ENCODE measurements at places on chromosomes 12 and 14. TPM values are rescaled to one million over a fixed set of nuclear protein-coding genes. Genes with fewer than 3 reads are reported as not detected.

- DNase-seq: peak; percentile 30
These were observed 59.1 kb upstream of the SLC6A13 start for GRCh38 chr12:321606-322326.

DNA sequence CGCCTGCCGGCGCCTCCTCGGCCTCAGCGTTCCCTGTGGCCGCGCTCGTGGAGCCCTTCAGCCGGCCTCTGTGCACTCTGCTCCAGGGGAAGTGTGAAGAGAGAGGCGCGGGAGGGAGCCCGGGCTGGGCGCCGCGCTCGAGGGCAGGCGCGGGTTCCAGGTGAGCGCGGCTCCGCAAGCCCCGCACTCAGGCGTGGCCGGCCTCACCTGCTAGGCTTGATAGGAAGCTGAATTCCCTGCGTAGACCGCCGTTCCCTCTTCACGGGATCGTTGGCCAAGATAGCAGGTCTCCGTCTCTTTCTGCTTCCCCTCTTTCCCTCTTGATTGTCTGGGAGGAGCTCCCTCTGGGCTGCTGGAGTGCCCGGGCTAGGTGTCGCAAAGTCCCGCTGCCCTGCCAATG, 89.7 kb downstream of the ASCL4 start:
- no peak for DNase-seq

- no peak for DNase-seq
These were observed 32.6 kb downstream of the CD163L1 start for GRCh38 chr12:7411343-7411742.

The COX6A1 gene
- total RNA-seq: 363 TPM

DNA sequence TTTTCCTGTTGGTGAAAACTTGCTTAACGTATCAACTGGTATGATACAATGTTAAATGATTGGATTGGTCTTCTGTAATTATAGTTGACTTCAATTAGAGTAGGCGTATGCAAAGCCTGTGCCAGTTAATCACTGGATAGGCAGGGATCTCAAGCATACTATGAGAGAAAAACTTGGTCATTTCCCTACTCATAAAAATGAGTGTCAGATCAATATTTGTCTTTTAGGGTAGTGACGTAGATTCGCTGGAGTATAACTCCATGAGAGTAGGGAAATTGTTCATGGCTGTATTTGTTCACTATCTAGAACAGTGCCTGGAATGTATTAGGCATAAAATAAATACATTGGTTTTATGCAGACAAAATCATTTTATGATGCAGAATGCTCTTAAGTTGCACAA, 28.6 kb downstream of the NAA30 start:
- DNase-seq: no peak

DNA sequence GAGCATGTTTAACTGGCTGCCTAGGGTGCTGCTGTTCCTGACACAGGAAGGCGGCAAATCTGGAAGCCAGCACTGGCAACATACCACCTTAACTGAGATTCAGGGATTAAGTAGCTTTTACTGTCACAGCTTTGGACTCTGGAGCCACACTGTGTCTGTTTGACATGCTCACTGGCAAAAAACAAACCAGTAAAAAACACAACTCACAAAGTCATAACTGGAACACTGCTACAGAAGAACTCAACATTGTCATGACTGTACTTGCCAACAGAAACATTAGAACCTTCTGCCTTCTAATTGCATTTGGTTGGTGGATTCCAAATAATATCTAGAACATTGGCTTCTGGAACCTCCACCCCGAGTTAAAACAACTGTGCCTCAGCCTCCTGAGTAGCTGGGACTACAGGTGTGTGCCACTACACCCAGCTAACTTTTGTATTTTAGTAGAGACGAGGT, 117.6 kb downstream of the TTC6 start:
- DNase-seq: no peak

GRCh38 chr14:99475179-99475578, 5.5 kb downstream of the SETD3 start:
- DNase-seq: no peak

- no peak for DNase-seq
These were observed 81.2 kb upstream of the ATXN7L3B start for GRCh38 chr12:74456431-74456830.

The OR6C68 gene
- total RNA-seq: not detected

DNA sequence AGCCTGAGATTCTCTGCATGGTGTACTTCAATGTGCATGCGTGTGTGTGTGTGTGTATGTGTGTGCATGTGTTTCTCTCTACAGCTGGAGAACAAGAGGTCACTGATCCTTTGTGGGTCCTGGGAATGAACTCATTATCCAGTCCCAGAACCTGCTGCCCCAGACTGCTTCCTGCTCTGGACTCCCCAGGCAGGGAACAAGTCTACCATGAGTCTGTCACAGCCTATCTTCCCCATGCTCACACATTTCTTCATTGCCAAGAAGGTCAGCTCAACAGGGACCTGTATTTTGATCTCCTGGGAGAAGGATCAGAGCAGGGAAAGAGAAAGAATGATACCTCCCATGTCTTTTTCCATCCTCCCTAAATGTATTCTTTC, 2.9 kb upstream of the AGAP2 start:
- no peak for DNase-seq

GRCh38 chr12:51907083-51907855, at the start of gene ACVRL1:
Gene ACVRL1 (plus strand): TSS chr12:51907504. CDS start chr12:51912475, 4,971 bp downstream.
- DNase-seq: peak; percentile 67

DNA sequence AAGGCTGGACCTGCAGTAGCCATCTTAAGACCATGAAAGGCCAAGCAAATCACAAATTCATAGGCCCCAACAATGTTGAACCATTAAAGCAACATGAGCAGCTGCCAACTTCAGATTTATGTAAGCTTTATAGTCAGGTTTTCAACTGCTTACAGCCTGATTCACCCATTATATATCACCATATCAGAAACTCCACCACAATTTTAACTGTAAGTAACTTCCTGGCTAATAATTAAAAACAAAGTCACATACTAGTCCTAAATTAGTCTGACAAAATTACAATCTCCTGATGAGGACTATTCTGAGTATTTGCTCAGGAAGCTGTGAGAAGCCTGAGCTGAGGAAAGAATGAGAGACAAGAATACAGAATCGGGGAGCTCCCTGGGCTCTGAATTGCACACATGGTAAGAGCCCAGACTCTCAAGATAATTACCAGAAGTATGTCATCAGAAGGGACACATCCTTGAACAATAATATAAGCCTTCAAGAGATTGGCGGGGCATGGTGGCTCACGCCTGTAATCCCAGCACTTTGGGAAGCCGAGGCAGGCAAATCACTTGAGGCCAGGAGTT, 55.1 kb downstream of the NUMB start:
- no peak for DNase-seq

The FSCB gene
- not detected for total RNA-seq

DNA sequence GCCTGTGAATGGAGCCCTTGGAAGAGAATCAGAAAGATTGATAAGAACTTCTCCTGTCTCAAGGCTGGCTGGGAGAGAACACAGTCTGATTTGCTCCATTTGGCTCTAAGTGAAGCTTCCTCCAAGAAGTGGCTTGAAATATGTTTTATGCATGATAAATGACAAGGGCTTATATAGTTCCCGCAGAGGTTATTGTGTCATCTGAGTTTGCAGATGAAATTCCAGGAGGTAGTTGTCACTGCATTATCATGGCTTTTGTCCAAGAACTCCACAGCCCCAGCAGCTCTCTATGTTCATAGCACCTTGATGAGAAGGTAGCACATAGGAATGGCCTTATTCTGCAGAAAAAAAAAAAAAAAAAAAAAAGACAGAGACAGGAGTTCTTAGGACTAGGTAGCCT, 108.5 kb downstream of the DACT1 start:
- DNase-seq: no peak

The LRRC43 gene
- total RNA-seq: 0.85 TPM

The TXNDC16 gene
- total RNA-seq: 3.4 TPM

DNA sequence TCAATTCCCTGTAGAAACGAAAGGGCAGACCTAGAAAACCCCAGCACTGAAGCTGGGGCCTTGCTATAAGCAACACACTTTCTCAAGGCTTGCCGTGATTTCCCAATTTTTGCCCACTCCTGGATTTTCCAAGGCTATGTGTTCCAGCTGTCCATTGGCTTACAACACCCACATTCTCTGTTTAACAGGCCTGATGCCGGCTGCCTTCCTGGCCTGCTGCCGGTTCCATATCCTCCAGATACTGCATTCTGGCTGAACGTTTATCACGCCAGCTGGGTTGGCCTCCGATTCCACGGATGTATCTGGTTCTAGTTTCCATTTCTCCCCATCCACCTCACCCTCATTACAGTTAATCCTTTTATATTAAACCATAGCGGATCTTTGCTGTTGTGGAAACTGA, 2.0 kb upstream of the PCNX1 start:
- DNase-seq: peak; percentile 79

- peak; percentile 10 for DNase-seq
These were observed 3.4 kb upstream of the RNASE7 start for GRCh38 chr14:21038441-21039422.

The MYO1H gene
- total RNA-seq: not detected

GRCh38 chr12:30823156-30823699, 68.5 kb upstream of the CAPRIN2 start:
- DNase-seq: peak; percentile 48

- DNase-seq: no peak
These were observed 91.6 kb upstream of the ATF7IP start for GRCh38 chr12:14273913-14274311.

GRCh38 chr14:69910871-69911270, 31.7 kb downstream of the SMOC1 start:
- no peak for DNase-seq

The GPR137C gene
- total RNA-seq: 2.2 TPM

GRCh38 chr12:113819495-113819894, 146.6 kb downstream of the RBM19 start:
- no peak for DNase-seq

GRCh38 chr14:92507174-92507768, 6.3 kb upstream of the RIN3 start:
- no peak for DNase-seq

DNA sequence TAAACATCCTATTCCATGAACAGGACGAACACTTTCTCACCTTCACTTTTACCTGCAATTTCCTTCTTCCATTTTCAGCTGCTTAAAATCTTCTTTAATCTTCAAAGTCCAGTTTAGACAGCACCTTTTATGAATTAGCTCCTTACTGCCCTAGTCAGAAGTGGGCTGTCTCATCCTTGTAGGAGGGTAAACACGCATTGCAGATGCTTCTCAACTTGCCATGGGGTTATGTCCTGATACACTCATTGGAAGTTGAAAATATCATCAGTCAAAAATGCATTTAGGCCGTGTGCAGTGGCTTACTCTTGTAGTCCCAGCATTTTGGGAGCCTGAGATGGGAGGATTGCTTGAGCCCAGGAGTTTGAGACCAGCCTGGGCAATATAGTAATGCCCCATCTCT, 35.2 kb downstream of the HMGA2 start:
- no peak for DNase-seq

The CABP1 gene
- total RNA-seq: not detected

The TBX3 gene
- 2.4 TPM for total RNA-seq

DNA sequence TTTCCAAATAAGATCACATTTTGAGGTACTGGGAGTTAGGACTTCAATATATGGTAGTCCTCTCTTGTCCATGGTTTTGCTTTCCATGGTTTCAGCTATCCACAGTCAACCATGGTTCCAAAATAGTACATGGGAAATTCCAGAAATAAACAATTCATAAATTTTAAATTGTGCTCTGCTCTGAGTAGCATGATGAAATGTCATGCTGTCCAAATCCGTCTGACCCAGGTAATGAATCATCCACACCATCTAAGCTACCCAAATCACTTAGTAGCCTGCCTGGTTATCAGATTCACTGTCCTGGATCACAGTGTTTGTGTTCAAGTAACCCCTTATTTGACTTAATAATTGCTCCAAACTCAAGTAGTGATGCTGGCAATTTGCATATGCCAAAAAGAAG, 197.9 kb downstream of the TMTC3 start:
- no peak for DNase-seq

DNA sequence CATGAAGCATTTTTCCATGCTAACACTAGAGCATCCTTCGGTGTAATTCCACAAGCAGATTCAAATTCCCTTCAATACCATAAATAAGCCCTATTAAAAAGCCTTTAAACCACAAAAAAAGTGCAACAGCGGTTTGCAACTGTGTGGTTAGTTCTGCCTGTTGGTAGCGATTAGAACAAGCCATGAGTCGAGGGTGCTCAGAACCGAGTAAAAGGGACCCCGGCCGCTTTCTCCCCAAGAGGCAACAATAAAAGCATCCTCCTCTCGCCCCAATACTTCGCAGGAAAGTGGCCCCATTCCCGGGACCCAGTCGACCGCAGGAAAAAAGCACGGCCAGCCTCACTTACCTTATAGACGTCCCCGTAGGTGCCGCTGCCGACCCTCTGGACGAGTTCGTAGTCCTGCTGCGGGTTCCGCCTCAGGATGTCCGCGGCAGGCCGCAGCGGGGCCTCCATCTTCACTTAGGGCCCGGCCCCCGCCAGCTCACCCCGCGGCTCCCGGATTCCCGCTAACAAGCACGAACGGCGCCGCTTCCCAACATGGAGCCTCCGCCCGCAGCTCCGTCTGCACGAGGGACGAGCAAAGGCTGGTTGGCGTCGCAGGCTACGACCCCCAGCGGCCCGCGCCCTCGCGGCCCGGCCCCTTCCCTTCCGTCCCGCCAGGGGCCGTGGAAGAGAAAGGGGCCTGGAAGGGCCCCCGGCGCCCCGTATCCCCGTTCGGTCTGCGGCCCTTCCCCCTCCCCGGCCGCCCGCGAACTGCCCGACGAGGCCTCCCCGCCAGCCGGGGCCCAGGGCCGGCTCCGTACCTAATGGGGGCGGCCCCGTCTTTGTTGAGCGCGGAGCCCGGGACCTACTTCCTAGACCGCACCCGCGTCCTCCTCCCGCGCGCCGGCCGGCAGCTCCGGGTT, 521 bp downstream of the MAP4K5 start:
- DNase-seq: peak; percentile 61

DNA sequence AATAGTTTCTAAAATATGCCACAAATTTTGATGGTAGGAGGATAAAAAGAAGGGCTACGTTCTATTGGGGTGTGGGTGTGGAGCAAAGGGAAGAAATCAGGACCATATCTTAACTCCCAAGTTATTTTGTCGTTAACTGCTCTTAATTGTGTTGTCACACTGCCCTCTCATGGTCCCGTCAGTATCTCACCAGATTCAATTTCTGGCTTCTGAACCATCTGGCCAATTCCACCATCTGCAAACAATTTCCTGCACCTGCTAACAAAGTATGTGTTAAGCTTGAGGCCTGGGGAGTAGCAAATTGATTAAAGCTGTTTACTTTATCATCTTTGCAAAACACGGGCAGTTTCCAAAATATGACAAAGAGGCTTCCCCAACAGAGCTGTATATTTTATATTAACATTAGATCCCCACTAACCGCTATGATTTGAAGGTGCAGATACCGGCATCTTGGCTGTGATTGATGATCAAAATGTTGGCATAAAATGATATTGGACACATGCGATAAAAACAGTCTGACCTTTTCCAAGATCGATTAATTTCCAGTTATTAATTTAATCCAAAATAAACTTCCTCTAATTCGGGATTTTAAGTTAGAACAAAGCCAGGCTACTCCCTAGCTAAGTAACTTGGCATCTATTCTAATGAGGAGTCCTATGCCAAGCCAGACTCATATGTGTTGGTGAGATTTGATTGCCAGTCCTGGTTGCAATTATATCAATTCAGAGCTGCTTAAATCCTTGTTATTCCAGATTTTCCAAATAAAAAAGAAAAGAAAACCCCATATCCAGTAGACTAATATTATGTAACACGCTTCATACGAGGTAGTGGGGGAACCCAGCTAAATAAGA, 6.9 kb upstream of the DNM1L start:
- peak; percentile 92 for DNase-seq

The UNC79 gene
- total RNA-seq: under 0.01 TPM

The VRTN gene
- not detected for total RNA-seq

The FAM186B gene
- 0.34 TPM for total RNA-seq

- DNase-seq: no peak
These were observed 1.8 kb downstream of the SMIM41 start for GRCh38 chr12:52081263-52081733.

Data from dermis blood vessel endothelial cell (primary cell).